ENCODE measurements at places on chromosomes 16 and 17. TPM values are rescaled to one million over a fixed set of nuclear protein-coding genes. Genes with fewer than 3 reads are reported as not detected.

GRCh38 chr17:2312736-2313135 is 9.0 kb downstream of the SRR start:
- DNase-seq, result no peak

- DNase-seq, result peak; percentile 42
These were observed 71.3 kb upstream of the CDH5 start for GRCh38 chr16:66295213-66295612.

Gene TMC7
- total RNA-seq, result 0.56 TPM

GRCh38 chr17:50502301-50502990 is 5.8 kb upstream of the MYCBPAP start:
- DNase-seq, result no peak

Gene SNX20
- 1.9 TPM for total RNA-seq

DNA sequence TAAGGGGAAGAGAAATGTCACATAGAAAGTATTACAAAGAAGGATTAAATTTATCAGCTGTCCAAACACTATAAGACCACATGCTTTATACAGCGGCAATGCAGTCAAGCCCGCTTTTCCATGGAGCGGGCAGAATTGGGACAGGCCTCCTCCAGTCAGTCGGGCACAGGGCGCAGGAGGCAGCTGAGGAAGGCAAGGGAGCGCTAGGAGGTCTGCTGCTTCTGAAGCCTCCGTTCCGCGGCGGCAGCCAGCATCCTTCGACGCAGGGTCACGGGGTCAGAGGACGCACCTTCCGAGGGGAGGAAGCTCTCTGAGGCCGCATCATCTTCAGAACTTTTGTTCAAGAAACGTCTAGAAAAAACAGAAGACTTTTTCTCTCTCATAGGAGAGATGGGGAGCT is 62.6 kb downstream of the AMFR start:
- DNase-seq, result peak; percentile 13

- no peak for DNase-seq
These were observed 165.4 kb downstream of the AIPL1 start for GRCh38 chr17:6269478-6269877.

Gene TMEM235
- total RNA-seq, result not detected

Gene KRTAP1-1
- not detected for total RNA-seq

GRCh38 chr17:63686138-63686685 is 13.7 kb downstream of the LIMD2 start:
- no peak for DNase-seq

Gene GGT6
- not detected for total RNA-seq

Gene CA7
- total RNA-seq, result not detected

DNA sequence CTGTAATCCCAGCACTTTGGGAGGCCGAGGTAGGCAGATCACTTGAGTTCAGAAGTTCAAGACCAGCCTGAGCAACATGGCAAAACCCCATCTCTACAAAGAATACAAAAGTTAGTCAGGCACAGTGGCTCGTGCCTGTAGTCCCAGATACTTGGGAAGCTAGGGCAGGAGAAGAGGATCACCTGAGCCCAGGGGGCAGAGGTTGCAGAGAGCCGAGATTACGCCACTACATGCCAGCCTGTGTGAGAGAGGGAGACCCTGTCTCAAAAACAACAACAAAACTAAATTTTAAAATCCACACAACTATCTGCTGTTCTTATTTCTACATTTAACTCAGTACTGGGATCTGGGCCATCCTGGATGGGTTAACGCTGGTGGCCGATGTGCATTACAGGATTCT is 41.2 kb upstream of the ARL6IP1 start:
- no peak for DNase-seq

DNA sequence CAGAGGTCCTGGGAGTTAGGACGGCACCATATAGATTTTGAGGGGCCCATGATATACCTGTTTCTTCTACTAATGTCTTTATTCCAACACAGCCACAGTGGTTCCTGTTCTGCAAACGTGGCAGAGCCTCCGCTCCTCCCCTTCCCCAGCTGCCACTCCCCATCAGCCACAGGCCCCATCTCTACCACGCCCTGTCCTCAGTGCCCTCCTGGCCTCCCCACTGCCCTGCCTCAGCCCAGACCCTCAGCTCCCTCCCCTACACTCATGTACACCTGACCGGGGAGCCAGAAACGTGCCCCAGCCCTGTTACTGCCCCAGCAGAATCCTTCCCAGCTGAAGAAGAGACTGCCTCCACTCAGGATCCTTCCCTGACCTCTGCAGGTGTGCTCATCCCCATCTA is 11.9 kb upstream of the RBFOX3 start:
- no peak for DNase-seq

Gene CCL1
- not detected for total RNA-seq

DNA sequence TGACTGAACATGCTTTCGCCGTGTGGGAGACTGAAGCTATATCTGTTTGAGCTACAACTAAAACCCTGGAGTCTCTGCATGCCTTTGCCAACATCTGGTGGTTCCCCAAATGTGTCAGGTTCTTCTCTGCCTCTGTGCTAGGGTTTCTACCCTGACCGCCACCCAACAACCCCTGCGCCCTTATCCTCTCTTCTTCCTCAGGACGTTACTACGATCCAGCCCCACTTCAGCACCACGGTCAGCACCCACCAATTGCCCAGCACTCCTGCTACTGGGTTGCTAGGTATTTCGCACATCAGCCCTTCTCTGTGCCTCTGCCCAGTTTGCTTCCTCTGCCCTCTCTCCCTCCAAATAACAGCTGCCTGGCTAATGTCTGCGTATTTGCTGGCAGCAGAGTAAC is 106.3 kb upstream of the HSBP1 start:
- no peak for DNase-seq

DNA sequence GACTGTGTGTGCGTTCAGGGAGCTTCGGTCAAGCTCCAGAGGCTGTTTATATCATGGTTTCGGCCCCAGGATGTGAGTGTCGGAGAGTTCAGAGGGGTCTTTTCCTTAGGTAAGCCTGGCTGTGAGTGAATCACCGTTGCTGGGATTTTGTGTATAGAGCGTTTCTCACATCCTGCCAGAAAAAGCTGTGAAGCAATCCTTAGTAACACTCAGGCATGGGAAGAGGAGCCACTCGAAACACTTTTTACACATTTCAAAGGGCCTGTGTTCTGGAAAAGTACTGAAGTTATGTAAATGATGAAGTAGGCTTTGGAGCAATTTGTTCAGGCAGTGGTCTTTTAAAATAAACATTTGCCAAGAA is 662 bp downstream of the PGS1 start:
- DNase-seq, result no peak

DNA sequence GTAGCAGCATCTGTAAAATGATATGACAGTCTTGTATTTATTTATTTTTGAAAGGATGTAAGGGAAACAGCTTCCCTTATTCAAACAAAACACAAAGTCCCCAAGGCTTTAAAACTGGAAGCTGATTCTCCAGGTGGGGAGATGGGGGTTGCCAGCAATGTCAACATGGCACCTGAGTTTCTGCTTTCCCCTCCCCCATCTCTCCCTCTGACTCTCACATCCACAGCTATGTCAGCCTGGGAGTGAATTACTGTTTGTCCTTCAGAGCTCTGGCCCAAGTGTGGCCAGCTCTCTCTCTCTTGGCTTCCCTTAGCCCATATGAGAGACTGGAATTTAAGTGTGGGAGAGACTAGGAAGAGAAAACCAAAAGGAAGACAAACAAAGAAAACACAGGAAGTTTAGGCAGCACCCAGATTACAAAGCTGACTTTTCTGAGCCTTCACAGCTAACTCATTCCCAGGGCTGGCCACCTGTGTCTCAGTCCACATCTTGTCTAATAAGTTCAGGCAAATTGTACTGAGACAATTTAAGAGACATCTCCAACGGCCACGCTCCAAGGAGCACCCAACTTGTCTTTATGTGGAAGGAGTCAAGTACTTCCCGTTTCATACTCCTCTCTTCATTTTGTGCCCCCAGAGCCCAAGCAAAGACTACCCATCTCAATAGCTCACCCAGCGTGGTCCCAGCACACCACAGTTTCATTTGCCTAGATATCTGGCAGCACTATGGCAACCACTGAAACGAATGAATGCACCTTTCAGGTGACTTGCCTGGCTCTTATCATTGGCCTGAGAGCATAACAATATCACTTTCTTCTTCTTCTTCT is 69.2 kb downstream of the SOX9 start:
- DNase-seq, result peak; percentile 57

Gene KCNJ18
- not detected for total RNA-seq

Gene EVPL
- 0.71 TPM for total RNA-seq

GRCh38 chr16:81376880-81377279 is 62.1 kb downstream of the GAN start:
- no peak for DNase-seq

Gene SHCBP1
- 0.47 TPM for total RNA-seq

Gene SHPK
- total RNA-seq, result 3.3 TPM

DNA sequence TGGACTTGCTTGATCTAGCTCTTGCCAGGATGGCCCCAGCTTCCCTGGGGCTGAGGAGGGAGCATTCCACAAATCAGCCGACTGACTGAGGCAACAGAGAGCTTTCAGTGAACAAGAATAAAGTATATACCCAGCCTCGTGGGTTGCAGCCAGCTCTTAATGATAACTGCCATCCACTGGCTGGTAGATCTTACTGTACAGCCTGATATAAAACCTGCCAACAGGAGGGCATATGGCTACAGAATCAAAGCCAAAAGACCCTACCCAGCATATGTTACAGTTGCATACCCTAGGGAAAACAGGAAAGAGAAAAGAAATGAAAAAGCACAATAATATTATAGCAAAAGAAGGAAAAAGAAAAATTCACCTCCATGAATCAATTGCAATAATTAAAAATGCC is 775.9 kb upstream of the KIF2B start:
- DNase-seq, result no peak

- no peak for DNase-seq
These were observed 32.6 kb downstream of the NUBP1 start for GRCh38 chr16:10776280-10776679.

Gene FOXN1
- total RNA-seq, result not detected

GRCh38 chr17:51355441-51356410 is 95.4 kb downstream of the UTP18 start:
- no peak for DNase-seq

Gene NHLRC4
- 0.74 TPM for total RNA-seq

DNA sequence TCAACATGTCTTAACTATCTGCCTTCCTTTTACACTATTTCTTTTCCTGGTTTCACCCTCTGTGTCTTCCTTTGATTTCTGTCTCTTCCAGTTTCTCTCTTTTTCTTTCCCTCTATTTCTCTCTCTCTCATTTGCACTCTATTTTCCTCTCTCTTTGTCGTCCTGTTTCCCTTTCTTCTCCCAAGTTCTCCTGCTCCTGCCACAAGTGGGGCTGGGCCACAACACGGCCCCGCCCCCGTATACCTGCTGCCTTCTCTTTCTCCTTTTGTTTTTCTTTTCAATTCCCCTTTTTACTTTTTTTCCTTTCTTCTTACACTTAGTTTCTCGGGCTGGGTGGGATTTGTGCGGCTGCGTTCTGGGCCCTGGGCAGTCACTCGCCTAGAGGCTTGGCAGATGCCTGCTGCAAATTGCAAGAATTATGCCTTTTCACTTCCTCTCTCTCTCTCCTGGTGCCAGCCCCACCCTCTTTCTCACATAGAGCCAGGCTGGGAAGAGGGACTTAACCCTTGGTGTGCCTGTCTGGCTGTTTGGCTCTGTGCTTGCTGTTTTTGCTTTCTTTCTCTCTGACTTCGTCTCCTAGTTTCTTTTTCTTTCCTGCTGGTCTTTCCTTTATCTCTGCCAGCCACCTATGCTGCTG is 2139.4 kb downstream of the TP53TG3F start:
- DNase-seq, result no peak

GRCh38 chr17:17028059-17028877 is 14.0 kb upstream of the MPRIP start:
- DNase-seq, result peak; percentile 80

DNA sequence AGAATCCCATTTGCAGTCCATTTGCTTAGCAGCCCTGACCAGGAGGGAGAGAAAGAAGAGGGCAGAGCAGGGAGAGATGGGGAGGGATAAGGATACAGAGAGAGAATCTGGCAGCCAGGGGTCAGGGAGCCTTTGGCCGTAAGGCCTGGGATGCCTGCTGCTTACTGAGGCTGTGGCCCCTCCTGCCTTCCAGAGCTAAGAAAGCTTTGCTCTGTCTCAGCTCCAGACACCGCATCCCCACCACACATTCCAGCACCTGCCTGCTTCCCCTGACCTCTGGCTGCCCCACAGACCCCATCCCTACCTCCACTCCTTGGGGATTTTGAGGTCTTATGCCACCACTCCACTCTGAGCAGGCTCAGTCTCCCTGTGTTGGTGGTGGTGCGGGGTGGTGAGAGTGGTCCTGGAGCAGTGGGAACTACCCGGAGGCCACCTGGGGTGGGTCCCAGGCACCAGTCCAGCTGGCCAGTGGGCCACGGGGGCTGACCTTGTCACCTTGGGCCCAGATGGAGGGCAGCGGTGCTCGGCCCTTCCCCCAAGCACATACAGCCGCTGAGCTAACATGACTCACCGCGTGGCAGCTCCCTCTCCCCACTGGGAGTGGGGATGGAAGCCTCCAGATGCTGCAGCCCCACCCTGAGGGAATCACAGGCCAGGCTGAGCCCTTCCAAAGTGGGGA is 58.3 kb downstream of the RAI1 start:
- DNase-seq, result no peak

GRCh38 chr16:58488531-58488930 is 11.4 kb upstream of the NDRG4 start:
- no peak for DNase-seq

GRCh38 chr17:38463451-38463858 is 35.2 kb downstream of the ARHGAP23 start:
- DNase-seq, result no peak

DNA sequence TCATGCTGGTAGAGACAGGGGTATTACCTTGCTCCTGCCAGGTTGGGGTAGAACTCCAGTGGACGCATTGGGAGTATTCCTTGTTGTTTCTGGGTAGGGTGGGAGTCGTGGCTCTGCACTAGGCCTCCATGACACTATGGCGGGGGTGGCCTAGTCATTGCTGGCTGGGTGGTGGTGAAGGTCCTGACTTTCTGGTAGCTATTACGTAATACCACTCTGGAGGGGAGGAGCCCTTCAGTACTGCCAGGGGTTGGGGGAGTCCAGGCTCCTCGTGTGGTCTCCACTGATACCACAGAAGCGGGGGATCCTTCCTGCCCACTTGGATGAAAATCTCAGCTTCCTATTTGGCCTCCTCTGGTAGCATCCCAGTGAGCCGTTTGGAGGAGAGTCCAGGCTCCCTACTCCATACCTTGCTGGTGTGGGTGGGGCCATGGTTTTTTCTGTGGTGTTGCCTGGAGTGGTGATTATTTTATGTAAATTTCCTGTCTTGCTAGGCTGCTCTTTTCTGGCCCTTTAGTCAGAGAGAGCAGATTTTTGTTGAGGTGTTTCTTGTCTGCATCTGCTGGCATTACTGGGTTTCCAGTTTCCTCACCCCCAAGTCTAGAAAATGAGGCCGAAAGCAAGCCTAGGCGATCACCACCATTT is 65.8 kb upstream of the GNG13 start:
- DNase-seq, result no peak

Data from right atrium auricular region (tissue), 2 donors.